ENCODE measurements at places on chromosomes 5 and 9.

DNA sequence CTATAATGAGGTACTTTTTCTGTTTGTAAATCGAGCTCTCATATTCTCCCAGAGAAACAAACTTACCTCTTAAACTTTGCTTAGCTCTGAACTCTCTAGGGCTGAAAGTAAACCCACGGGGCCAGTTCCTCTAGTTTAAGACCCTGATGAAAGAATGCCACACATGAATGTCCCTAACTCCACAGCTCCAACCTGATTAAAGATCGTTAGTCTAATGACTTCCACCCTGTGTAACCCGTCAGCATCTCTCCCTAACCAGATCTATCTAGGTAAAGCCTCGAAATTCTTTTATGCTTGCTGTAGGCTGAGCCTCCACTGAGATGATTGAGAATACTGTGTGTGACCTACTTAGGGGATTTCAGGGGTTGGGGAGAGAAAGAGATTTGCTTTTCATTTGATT is 27.0 kb downstream of the ADRA1B start:
- DNase-seq, result no peak

DNA sequence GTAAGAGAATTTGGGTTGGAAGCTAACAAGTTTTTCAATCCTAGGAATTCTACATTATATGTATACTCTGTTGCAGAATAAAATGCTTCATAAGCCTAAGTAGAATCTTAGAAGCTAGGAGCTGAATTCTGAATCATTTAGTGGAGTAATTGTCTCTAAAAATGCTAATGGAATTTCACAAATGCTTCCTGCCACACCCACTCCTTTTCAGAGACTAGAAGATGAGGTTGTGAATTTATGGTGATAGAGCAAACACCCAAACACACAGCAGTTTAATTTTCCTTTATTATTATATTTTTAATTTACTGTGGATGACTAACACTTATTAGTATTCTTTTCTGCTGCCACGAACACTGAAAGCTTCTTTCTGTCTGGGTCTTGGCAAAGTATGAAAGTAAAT is 208.0 kb upstream of the PDE4D start:
- no peak for DNase-seq

- no peak for DNase-seq
Observed at GRCh38 chr5:111387361-111387760, 125.0 kb downstream of the STARD4 start.

DNA sequence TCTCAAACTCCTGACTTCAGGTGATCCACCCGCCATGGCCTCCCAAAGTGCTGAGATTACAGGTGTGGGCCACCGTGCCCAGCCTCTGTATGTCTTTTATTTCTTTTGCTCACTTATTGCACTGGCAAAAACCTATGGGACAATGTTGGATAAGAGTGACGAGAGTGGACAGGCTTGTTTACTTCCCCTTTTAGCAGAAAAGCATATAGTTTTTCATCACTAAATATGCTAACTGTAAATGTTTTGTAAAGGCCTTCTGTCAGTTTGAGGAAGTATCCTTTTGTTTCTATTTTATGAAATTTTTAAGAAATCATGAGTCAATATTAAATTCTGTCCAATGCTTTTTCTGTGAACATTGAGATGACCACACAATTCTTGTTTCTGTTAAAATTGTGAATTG is 103.3 kb downstream of the AUH start:
- DNase-seq, result no peak

- DNase-seq, result no peak
Observed at GRCh38 chr9:25412646-25413045, 265.6 kb downstream of the TUSC1 start.

GRCh38 chr9:5838884-5839571 is 6.1 kb upstream of the ERMP1 start:
- DNase-seq, result no peak

Data from stimulated activated CD4-positive, alpha-beta T cell treated with anti-CD3 and anti-CD28 coated beads, Interleukin-1b, Interleukin-23, amount 100 ng/mL, for 1 hour (primary cell).